IMR-90 (cell line): ENCODE measurements at places on chromosomes 5 and 9. TPM values are rescaled to one million over a fixed set of nuclear protein-coding genes. Genes with fewer than 3 reads are reported as not detected.

- DNase-seq: no peak
Observed at GRCh38 chr5:134735243-134735642, 3.1 kb upstream of the CAMLG start.

The STPG3 gene
- not detected in 2 replicates for total RNA-seq

- no peak for DNase-seq
Observed at GRCh38 chr5:29077451-29077850, 2039.1 kb upstream of the CDH9 start.

- DNase-seq: no peak
Observed at GRCh38 chr5:173003360-173003759, 19.8 kb downstream of the ATP6V0E1 start.

The SERF1A gene
- total RNA-seq: 2.2 and 7.2 TPM in 2 replicates

- no peak for DNase-seq
Observed at GRCh38 chr5:176412517-176413254, 3.7 kb downstream of the CLTB start.
